T1000 (cell line): ENCODE measurements at places on chromosomes 6 and 20.

- no peak for DNase-seq
Measured at GRCh38 chr6:43127877-43128276, 43.2 kb upstream of the SRF start.

DNA sequence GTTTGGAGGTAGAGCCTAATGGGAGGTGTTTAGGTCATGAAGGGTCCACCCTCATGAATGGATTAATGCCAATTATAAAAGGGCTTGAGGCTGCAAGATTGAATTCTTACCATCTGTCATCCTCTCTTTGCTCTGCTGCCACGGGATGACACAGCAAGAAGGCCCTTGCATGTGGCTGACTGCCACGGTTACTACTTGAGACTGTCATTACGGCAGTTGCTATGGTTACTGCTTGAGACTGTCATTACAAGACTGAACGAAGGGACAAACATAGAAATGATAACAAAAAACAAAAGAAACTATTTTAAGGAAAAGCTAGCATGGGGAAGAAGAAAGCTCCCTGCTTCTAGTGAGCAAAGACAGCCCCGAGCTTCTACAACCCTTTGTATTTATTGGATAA is 715.0 kb downstream of the TFAP2A start:
- DNase-seq, result no peak

DNA sequence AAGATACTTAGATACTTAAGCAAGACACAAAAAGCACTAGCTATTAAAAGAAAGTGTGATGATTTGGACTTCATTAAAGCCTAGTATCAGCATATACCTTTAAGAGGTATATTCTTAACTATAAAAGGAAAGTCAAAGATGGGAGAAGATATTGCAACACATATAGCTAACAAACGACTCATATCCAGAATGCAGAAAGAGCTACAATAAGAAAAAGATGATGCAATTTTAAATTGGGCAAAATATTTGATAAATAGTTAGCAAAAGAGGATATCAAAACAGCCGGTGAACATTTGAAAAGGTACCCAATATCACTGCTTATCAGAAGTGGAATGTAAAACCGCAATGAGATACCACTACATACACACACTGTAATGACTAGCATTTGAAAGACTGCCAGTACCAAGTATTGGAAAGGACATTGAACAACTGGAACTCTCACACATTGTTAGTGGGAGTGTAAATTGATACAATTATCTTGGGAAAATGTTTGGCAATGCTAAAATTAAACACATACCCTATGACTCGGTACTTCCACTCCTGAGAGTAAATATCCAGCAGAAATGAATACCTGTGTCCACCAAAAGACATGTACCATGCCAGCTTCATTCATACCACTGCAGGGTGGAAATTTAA is 25.7 kb downstream of the MUC22 start:
- DNase-seq, result no peak

DNA sequence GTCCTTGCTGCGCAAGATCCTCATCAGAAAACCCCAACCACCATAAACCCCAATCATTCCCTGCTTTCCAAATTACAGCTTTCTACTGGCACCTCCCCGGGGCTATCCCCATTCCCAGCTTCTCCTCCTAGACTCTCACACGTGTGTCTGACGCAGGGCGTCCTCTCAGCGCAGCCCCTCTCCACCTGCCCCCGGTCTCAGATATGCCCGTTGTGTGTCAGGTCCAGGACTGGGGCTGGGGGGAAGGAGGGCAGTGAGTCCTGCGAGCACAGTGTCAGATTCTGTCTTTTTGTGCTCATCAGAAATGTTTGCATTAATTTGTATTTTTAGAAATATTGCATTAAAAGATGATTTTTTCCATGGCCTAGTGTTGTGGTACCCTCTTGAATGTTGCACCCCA is 48.6 kb downstream of the LRFN2 start:
- no peak for DNase-seq

DNA sequence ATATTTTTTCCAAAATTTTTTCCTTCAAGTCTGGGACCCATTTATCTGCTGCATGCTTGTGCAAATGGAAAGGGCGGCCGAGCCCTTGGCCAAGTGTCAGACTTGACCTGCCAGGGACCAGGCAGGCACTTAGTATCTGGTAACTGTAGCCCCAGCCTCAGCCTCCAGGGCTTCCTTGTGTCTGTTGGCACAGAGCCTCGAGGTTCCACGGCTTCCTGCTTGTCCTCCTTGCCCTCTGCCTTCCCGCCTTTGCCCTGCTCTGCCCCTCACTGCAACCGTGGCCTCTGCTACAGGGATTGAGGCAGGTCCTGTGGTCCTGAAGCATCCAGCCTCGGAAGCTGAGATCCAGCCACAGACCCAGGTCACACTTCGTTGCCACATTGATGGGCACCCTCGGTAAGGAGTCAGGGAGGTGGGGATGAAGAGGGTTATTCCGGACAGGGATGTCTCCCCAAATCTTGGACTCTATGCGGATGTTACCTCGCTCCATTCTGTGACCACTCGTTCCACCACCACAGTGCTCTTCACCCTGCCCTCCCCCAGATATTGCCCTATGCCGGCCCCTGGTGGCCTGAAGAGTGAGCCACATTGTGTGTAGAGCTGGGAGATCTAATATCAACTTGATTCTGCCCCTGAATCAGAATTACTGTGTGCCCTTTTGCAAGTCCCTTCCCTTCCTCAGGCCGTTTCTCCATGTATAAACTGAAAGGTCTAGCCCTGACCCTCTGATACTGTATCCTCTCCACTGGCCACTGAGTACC is 41.5 kb upstream of the SRF start:
- no peak for DNase-seq

DNA sequence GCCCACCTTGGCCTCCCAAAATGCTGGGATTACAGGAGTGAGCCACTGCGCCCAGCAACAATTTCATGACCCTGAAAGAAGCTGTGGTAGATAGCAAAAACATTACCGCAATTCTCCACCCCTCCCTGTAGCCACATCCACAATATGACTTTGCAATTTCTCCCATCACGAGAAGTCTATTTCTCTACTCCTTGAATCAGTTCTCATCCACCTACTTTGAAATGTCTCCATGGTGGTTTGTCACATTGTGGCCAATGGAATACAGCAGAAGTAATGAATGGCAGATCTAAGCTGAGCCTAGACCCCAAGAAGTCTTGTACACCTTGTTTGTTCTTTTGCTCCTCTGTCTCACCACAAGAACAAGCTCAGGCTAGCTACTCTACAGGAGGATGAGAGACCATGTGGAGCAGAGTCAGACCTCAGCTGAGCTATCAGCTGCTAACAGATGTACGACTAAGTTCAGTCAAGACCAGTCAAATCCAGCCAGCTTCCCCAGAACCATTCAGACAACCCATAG is 6.3 kb downstream of the OXT start:
- no peak for DNase-seq

DNA sequence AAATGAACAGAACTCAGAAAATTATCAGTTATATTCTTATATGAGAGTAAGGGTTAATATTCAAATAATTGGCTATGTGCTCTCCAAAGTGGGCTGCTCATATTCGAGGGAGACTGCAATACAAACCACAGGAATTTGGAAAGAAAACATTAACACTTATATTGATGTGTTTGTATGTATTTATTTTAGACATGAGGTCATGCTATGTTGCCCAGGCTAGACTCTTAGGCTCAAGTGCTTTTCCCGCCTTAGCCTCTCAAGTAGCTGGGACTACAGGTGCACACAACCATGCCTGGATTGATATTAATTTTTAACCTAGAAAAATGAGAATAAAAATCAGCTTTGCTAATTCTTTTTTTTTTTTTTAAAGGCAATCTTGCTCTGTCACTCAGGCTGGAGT is 35.0 kb downstream of the BTBD9 start:
- no peak for DNase-seq

GRCh38 chr6:19368511-19368910 is 468.7 kb upstream of the ID4 start:
- no peak for DNase-seq

DNA sequence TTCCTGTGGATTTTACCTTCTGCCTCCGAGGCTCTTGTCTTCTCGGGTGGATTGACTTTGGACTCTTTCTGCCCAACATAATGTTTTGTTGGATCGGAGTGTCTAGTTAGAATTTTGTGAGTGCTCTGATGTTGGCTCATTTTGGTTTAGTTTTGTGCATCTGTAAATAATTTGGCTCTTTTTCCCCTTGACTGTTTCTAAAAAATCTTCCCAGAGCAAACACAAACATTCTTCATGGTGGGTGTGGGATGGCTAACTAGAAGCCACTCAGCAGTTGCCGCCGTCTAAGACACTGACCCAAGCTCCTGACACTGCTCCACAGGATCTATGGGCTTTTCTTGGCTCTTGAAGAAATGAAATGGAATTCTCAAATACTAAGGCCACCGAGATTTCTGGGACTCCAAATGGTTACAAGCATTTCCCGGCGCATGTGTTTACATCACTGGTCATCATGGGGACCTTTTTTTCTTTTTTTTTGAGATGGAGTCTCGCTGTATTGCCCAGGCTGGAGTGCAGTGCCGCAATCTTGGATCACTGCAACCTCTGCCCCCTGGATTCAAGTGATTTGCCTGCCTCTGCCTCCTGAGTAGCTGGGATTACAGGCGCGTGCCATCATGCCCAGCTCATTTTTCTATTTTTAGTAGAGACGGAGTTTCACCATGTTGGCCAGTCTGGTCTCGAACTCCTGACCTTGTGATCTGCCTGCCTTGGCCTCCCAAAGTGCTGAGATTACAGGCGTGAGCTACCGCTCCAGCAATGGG is 92.0 kb upstream of the FRMD1 start:
- no peak for DNase-seq

- no peak for DNase-seq
Measured at GRCh38 chr6:23534351-23534750, 591.7 kb upstream of the NRSN1 start.

GRCh38 chr6:2976060-2976459 is 4.7 kb upstream of the SERPINB6 start:
- DNase-seq, result no peak

DNA sequence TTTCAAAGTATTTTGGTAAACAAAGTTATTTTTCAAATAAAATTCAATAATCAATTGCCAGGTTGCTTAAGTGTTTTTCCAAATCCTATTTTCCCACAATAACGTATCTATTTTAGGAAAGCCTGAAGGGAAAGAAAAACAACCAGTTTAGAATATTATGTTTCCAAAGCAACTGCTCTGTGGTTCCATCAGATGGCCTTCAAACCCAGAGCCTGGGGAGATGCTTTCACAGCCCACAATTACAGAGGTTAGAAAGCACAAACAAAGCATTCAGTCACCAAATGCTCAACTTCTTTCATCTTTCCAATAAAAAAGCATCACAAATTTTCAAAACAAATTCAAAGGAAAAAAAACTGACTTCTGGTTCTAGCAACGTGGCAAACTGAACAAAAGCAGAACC is 66.0 kb downstream of the ELOVL5 start:
- DNase-seq, result no peak

DNA sequence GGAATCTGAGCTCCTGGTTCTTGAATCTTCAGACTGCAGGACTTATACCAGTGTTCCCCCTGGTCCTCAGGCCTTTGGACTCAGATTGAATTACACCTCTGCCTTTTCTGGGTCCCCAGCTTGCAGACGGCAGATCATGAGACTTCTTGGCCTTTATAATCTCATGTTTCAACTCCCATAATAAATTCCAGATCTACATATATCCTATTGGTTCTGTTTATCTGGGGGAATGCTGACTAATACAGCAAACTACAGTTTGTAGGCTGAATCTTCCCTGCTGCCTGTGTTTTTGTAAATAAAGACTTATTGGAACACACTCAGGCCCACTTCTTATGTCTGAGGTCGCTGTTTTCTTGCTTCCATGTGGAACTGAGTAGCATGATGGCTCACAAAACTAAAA is 184.7 kb downstream of the HDGFL1 start:
- DNase-seq, result no peak

- DNase-seq, result no peak
Measured at GRCh38 chr6:147173675-147174308, 30.4 kb upstream of the STXBP5 start.

DNA sequence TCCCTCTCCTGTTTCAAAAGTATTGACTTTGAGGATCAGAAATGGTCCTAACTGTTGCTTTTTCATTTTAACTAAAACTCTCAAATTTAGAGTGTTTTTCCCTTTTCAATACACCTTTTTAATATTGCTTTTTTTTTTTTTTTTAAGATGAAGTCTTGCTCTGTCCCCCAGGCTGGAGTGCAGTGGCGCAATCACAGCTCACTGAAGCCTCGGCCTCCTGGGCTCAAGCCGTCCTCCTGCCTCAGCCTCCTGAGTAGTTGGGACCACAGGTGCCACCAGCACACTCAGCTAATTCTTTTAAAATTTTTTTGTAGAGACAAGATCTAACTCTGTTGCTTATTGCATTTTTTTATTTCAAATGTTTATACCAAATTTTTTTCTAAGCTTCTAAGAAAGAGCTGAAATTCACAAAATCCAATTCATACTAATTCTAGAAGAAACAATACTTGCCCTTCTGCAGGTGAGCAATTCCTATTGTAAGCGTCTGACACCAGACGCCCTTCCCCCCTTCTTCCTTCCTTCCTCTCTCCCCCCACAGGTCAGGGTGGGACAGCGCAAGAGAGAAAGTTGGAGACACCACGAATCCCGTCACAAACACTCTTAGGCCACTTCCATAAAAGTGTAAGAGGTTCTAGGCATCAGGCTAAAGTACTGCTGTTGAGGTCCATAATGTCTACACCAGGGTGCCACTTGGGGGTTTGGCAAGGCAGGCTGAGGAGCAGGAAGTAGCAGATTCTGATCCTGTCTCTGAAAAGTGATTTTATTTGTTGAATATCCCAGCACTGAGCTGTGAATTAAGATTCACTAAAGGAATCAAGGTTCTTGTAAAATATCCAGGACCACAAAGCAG is 12.8 kb downstream of the DLL1 start:
- DNase-seq, result no peak

DNA sequence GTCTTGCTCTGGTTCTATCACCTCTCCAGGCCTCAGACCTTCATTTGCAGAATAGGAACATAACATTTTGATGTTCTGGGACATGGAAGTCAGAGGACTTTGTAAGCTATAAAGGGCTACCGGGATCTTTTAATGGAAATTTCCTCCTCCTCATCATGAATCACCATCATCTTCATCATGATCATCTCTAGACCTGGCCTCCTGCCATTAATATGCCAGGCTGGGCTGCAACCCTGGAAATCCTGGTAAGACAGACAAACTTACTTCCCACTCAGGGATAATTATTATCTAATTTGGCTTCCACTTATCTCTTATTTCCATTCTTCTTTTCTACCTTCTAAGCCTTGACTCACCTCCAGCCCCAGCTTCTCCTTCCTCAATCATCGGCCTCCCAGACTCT is 41.0 kb upstream of the MRPS18A start:
- DNase-seq, result no peak

- DNase-seq, result no peak
Measured at GRCh38 chr6:129031051-129031599, 148.2 kb downstream of the LAMA2 start.
